Hematopoietic multipotent progenitor cell treated with erythropoietin and hydrocortisone succinate and interleukin-3 and kit ligand, for 8 days (in vitro differentiated cells): ENCODE measurements at places on chromosomes 11 and 22.

GRCh38 chr11:69659591-69659990, 15.6 kb downstream of the LTO1 start:
- no peak for DNase-seq

- DNase-seq, result no peak
These were observed 23.9 kb upstream of the MICAL2 start for GRCh38 chr11:12086271-12087074.

- DNase-seq, result no peak
These were observed 1.0 kb downstream of the LYVE1 start for GRCh38 chr11:10567446-10567845.

DNA sequence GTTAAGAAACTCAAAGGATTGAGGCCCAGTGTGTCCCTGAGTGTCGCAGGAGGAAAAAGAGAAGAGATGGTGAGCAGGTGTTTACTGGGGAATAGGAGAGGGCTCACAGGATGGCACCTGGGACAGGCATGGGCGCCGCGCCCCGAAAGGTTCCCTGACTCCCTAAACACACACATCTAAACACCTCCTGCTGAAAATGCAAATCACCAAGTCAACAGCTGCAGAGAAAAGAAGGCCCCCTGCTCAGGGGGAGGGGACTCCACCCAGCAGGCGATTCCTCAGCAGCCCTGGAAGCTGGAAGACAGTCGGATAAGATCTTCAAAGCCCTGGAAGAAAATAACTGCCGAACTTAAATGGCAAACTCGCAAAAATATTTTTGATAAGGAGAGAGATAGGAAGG, 377.2 kb downstream of the BRD1 start:
- DNase-seq, result no peak

DNA sequence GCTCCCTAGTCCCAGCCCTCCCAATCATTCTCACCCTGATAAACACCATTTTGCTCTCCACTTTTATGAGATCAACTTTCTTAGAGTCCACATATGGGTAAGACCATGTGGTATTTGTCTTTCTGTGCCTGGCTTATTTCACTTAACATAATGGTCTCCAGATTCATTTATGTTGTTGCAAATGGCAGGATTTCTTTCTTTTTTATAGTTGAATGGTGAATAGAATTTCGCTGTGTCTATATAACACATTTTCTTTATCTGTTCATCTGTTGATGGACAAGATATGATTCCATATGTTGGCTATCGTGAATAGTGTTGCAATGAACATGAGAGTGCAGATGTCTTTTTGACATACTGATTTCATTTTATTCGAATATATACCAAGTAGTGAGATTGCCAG, 367.4 kb upstream of the ARHGAP42 start:
- DNase-seq, result no peak
